Ovary (tissue), 10 donors: ENCODE measurements at places on chromosomes 3 and 15. TPM values are rescaled to one million over a fixed set of nuclear protein-coding genes. Genes with fewer than 3 reads are reported as not detected.
A peak's percentile ranks its signal among the peaks of the same experiment; 100 is the strongest.

DNA sequence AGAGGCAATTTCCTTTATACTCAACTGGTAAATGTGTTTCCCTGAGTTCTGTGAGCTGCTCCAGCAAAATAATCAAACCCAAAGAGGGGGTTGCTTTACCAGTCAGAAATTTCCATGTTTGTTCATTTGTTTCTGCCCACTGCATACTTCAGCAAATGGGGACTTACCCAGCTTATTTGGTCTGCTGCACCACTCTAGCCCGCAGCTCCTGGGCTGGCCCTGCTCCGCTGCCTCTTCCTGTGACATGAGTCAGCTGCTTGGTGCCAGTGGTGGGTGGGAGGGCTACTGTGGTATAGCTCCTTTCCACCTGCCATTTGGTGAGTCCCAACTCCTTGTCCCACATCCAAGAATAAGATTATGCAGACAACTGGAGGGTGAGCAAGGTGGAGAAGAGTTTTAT, 644.2 kb downstream of the MCTP2 start:
- no peak overlapping the region for H3K4me3 ChIP-seq
- no peaks in the 10 kb centered on the region for H3K4me1 ChIP-seq
- no peak for DNase-seq
- H3K27ac ChIP-seq = no peak overlapping the region

DNA sequence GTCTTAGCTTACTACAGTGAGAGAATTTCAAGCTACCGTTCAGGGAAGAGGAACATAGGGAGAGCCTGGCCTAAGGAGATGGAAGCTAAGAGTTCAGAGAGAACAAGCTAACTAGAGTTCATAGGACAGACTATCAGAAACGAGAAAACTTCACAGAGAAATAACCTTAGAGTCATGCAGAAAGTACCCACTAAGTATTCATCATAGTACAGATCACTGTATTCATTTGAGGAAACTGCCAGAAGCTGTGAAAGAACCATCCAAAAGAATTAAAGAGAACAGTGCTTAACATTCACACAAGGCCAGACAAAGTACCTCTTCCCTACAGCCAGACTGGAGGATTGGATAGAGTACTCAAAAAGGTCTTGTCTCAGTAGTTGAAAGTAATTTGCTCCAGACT, 15.2 kb upstream of the GBE1 start:
- peaks cover 2% of the 10 kb centered on the region for H3K4me1 ChIP-seq
- DNase-seq = no peak
- no peaks in the 10 kb centered on the region for H3K36me3 ChIP-seq
- H3K27ac ChIP-seq = no peak overlapping the region

DNA sequence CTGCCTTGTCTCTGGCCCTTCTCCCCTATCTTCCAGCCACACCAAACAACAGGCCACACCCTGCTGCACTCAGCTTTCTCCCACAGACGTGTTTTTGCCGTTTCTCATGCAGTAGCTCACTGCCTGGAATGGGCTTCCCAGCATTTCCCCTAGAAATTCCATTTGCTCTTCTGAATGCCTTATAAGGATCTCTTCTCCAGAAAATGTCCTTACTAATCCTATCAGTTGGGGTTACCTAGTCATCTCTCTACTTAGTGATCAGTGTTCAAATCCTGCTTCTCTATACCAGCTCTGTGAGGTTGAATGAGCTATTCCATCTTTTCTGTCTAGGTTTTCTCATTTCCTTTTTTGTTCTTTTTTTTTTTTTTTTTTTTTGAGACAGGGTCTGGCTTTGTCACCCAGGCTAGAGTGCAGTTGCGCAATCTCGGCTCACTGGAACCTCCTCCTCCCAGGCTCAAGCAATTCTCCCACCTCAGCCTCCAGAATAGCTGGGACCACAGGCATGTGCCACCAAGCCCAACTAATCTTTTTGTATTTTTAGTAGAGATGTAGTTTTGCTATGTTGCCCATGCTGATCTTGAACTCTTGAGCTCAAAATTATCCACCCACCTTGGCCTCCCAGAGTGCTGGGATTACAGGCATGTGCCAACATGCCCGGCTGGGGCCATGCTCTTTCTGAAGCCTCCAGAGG, 98.2 kb upstream of the CHD2 start:
- no peak overlapping the region for H3K27ac ChIP-seq
- peaks cover 8% of the 10 kb centered on the region for H3K4me1 ChIP-seq
- no peak for DNase-seq
- H3K27me3 ChIP-seq = no peaks in the 10 kb centered on the region
- no peaks in the 10 kb centered on the region for H3K36me3 ChIP-seq

Gene SAMD7
- not detected for total RNA-seq

DNA sequence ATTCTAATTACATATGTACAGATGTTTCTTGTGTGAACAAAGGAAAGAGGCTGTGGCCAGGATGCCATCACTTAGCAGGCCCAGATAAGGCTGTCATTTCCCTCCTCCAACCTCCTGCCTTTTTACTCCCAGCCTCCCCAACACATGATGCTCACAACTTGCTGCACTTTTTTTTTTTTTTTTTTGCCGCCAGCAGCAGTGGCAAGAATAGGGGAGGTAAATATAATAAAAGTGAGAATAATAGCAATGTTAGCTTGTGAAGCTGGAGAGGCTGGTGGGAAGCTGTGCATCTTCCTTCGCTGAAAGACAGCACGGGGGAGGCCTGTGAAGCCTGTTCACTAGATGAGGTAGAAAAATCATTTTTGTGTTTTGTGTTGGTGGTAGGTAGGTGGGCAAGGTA, 42.5 kb upstream of the MYO5C start:
- no peak overlapping the region for H3K27ac ChIP-seq
- H3K36me3 ChIP-seq = no peaks in the 10 kb centered on the region
- DNase-seq = no peak
- H3K4me1 ChIP-seq = no peaks in the 10 kb centered on the region

DNA sequence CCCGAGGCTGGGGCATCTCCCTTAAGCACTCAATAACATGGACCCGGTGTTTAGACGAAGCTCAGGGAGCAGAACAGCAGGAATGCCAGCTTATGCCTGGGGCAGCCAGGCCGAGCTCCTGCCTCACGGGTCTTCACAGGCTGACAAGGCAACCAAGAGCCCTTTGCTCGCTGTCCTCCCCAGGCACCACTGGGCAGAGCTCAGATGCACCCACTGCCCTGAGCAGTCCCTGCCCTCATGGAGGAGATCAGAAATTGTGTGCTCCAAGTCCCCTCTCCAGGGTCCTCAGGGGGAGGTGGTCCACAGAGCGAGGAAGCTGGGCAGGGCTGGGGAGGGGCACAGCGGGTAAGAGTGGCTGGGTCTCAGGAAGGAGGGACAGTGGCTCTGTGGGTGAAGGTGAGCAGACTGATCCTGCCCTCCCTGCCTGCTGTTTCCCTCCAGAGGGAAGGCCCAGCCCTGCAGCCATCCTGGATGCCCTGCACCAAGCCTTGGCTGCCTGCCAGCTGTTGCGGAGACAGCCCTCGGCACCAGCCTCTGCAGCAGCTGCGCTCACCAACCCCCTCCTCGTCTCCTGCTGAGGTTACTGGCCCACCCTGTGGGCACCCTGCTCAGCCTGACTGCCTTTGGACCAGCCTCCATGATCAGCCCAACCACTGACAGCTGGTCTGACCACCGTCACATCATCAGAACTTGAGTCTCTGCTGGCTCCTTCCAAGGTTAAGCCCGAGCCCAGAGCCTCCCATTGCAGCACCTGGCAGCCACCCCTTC, 21.1 kb upstream of the GP9 start:
- DNase-seq = no peak
- no peak overlapping the region for H3K27ac ChIP-seq
- no peaks in the 10 kb centered on the region for H3K27me3 ChIP-seq
- no peak overlapping the region for H3K4me3 ChIP-seq
- no peaks in the 10 kb centered on the region for H3K4me1 ChIP-seq

DNA sequence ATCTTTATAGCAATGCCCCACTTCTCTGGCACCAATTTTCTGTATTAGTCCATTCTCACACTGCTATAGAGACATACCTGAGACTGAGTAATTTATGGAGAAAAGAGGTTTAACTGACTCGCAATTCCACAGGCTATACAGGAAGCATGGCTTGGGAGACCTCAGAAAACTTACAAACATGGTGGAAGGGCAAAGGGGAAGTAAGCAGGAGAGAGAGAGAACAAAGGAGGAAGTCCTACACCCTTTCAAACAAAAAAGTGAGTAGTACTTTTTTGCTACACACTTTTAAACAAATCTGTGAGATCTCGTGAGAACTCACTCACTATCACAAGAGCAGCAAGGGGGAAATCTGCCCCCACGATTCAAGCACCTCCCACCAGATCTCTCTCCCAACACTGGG, 67.8 kb upstream of the ZBED2 start:
- no peaks in the 10 kb centered on the region for H3K36me3 ChIP-seq
- DNase-seq = no peak
- no peaks in the 10 kb centered on the region for H3K27me3 ChIP-seq
- H3K4me3 ChIP-seq = no peak overlapping the region
- H3K27ac ChIP-seq = no peak overlapping the region

Gene SEMA6D
- total RNA-seq = 30.7 TPM

DNA sequence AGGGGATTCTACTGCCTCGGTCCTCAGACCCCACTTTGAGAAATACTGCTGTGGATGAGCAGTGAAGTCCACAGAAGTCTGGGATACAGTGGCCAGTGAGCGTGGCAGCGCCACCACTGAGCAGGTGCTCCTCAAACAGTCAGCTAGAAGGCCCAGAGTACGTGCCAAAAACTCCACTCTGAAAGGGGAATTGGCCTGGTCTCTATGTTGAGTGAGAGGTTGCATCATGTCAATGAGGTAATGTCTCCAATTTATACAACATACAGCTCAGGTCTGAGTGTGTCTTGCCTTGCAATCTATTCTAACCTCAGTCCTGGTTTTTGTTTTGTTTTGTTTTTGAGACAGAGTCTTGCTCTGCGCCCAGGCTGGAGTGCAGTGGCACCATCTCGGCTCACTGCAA, 53.3 kb upstream of the ETV5 start:
- H3K36me3 ChIP-seq = no peaks in the 10 kb centered on the region
- no peaks in the 10 kb centered on the region for H3K4me1 ChIP-seq
- no peak overlapping the region for H3K27ac ChIP-seq
- H3K27me3 ChIP-seq = no peaks in the 10 kb centered on the region
- H3K4me3 ChIP-seq = no peak overlapping the region

Gene NUSAP1
- 13.6 TPM for total RNA-seq

Gene MUC20
- 12.8 TPM for total RNA-seq

Gene ONECUT1
- total RNA-seq = not detected

DNA sequence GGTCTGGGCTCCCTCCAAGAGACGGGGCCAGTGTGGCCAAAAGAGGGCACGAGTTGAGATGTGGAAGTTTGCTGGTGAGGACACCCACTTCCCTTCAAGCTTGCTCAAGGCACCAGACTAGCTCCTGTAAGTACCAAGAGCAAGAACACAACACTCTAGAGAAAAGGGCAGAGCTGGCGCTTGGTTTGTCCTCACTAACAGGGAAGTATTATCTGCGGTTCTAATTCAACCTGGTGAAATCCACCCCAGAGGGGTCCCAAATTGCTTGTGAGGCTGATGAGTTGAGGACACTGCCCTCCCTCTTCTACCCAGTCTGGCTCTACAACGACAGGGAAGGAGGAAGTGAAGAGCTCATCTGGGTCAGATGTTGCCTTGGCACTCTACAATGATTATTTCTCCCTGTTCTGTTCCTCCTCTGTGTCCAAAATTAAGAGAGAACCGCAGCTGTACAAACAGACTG, 16.9 kb upstream of the FSIP1 start:
- no peaks in the 10 kb centered on the region for H3K36me3 ChIP-seq
- H3K27ac ChIP-seq = no peak overlapping the region
- DNase-seq = no peak
- no peak overlapping the region for H3K4me3 ChIP-seq
- H3K4me1 ChIP-seq = no peaks in the 10 kb centered on the region

- no peaks in the 10 kb centered on the region for H3K36me3 ChIP-seq
- H3K27me3 ChIP-seq = no peaks in the 10 kb centered on the region
- no peak overlapping the region for H3K27ac ChIP-seq
These were observed 118.7 kb downstream of the PDE8A start for GRCh38 chr15:85100186-85100937.

DNA sequence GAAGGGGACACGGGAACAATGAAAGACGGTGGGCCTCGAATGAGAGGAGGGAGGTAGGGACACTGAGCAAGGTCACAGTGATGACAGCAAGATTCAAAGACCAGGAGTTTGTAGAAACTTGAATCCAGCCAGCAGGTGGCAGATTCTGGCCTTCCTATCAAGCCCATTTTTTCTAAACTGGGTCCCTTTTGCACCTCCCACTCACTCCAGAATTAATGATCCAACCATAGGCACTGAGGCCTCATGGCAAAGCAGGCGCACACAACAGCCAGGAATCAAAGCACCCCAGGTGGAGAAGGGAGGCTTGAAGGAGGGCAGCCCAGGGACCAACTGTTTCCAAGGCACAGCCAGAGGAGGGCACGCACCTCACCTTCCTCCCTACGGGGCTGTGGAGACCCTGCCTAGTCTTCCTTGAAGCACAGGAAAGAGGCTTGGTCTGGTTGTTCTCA, 90.2 kb downstream of the ANP32A start:
- no peak overlapping the region for H3K4me3 ChIP-seq
- H3K27ac ChIP-seq = no peak overlapping the region
- no peaks in the 10 kb centered on the region for H3K27me3 ChIP-seq
- DNase-seq = peak; percentile 55

DNA sequence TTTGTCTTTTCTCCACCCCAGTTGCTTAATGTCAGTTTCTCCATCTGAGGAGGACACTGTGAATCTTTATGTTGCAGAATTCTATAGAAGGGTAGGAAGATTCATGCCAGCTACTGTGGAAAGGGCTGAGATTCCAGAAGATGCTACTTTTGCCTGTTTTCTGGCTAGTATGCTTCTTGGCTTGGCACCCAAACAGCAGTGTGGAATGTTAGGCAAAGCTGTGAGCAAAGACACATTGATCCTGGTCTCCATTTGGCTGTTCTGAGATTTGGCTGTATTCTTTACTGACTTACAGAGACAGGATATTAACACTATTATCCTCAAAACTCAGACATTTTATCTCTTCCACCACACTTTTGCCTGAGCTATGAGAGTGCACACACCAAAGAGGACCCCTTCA, 39.3 kb downstream of the PDHB start:
- peaks cover 9% of the 10 kb centered on the region for H3K4me1 ChIP-seq
- no peak for DNase-seq
- no peak overlapping the region for H3K4me3 ChIP-seq
- no peaks in the 10 kb centered on the region for H3K27me3 ChIP-seq

Gene SYNM
- 4.5 TPM for total RNA-seq

DNA sequence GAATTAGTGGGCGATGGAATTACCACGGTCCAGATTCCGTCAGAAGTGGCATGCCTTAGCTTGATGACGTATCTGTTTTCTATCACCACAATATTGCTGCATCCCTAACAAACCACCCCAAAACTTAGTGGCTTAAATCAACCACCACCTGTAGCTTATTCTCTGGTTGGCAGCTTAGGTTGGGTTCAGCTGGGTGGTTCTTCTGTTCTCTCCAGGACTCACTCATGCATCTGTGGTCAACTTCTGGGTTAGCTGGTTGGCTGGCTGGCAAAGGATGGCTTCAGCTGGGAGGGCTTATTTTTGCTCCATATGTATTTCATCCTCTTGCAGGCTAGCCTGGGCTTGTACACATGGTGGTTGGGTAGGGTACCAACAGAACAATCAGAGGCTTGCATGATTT, 288.8 kb upstream of the LRRFIP2 start:
- peaks cover 15% of the 10 kb centered on the region for H3K4me1 ChIP-seq
- H3K27ac ChIP-seq = no peak overlapping the region
- DNase-seq = no peak
- no peaks in the 10 kb centered on the region for H3K36me3 ChIP-seq
- no peak overlapping the region for H3K4me3 ChIP-seq

- H3K27ac ChIP-seq = no peak overlapping the region
- no peaks in the 10 kb centered on the region for H3K27me3 ChIP-seq
- DNase-seq = no peak
- no peak overlapping the region for H3K4me3 ChIP-seq
These were observed 51.0 kb downstream of the PPARG start for GRCh38 chr3:12339701-12340480.

GRCh38 chr3:126101521-126101982, 17.6 kb upstream of the SLC41A3 start:
- no peaks in the 10 kb centered on the region for H3K4me1 ChIP-seq
- no peak for DNase-seq
- H3K27me3 ChIP-seq = no peaks in the 10 kb centered on the region
- no peak overlapping the region for H3K27ac ChIP-seq
- no peaks in the 10 kb centered on the region for H3K36me3 ChIP-seq
